ENCODE measurements at places on chromosomes 7 and 10.

- no peak for DNase-seq
These were observed 37.3 kb downstream of the NRCAM start for GRCh38 chr7:108418946-108419345.

DNA sequence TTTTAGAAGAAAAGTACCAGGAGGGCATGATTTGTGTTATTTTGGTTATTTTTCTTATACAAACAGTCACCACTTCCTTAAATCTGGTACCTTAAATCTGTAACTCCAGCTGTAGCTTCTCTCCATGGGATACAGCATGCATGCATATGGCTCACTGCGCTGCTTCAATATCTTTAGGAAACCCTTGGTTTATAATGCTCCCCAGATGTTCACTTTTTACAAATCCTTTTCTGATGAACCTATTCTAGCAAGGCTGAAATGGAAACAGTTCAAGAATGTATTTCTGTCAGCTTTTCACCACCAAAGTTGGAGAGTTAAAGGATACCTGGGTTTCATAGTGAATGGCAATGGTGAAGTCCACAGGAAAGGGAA, 50.9 kb downstream of the LAMB4 start:
- no peak for DNase-seq

DNA sequence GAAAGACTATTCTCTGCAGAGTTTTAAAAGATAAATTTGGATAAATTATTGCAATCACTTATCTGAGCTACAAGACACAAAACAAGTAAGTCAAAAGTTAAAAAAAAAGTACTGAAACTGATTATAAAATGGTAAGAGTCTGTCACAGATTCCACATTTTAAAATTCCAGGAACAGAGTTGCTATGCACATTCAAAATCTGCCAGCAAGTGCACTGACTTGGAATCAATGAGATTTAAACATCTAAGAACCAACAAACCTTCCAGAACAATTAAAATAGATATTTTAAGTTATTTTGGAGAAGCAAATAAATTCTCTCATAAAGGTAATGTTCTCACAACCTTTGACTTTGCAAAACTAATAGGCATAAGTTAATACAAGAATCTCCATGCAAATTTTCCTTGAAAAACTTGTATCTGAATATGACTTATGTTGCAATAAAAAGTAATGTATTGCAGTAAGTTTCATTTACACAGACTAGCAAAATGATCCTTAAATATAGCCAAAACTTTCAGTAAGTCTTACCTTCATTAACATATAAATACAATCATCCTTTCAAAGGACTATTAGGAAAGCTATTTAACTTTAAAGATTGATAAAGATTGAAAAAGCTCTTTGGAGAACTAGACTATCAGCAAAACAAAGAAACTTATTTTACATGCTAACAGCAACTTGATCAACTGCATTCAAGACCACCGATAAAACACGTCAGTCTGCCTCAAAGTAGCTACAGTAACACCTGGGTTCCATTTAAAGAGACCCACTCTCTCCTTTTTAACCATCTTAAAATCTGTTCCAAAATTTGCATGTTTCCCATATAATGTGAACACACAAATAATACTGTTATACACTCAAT, 4.4 kb downstream of the ETV1 start:
- no peak for DNase-seq

DNA sequence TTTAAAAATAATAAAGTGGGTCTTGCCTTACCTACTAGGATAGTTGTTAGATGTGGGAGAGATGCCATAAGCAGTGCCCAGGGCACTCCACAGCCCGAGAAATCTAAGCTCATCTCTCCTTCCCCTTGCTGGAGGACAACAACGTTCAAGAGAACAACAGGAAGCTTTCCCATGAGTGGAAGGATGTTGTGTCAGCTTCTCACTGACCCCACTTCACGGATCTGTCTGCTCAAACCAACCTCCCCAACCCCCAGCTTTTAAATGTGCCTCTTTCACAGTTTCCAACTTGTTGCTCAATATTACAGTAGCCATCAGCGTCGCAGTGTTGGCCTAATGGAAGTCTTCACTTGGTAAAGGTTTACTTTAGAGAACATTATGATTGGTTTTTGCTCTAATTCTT, 72.1 kb downstream of the PTPRE start:
- DNase-seq, result no peak

DNA sequence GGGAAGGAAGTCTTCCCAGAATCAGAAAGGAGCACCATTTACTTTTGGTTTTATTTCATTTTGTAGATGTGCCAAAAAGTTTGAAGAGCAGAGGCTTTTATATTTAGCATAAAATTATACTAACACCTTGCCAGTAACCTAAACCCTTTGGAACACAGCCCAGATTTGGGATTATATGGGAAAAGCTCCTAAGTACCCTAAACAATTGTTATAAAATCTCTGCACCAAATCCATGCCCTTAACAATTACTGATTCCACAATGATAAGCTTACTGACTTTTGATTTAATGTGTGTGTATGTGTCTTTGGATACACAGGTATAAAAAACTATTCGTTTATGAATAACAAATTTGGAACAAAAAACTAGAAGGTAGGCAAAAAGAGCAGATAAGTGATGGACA, 39.0 kb upstream of the TMEM229A start:
- no peak for DNase-seq

DNA sequence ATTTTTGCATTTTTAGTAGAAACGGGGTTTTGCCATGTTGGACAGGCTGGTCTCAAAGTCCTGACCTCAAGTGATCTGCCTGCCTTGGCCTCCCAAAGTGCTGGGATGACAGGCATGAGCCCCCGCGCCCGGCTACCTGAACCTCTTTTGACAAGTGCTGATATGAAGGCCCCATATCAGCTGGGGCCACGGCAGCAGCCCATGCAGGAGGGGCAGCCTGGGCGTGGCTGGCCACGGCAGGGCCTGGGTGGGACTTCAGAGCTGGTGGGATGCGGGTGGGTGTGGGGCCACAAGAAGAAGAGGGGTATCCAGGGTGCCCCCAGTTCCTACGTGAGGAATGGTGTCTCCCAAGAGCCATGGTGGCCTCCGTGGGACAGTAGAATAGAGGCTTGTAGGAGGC, 6.9 kb downstream of the LRRC27 start:
- no peak for DNase-seq

DNA sequence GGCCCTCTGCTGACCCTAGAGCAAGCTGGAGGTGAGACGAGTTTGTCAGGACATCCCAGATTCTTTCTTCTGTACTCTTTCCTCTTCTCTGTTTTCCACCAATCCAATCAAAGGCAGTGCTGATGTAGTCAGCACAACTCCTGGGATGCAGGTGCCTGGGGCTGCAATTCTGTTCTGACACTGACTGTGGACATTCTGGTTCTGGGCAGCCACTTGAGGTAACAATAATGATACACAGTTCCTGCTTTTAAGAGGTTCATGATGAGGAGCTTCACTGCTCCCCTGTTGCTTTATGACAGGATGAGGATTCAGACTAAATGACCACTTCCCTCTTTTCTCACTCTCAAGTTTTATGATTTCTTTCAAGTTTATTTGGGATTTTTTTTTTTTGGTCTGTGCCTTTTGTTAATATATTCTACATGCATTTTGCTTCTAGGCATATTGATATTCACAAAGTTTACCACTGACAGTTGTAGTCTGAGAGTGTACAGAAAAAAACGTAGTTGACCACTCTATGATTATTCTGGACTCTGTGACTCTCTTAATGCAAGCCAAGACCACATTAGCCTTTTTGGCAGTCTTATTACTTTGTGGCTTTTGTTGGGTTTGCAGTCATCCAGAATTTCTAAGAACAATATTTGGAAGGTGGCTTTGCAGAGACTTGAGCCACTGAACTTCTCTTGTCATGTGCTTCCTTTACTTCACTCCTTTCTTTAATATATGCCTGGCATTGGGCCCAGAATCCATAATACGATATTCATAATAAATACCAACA, 247.6 kb downstream of the AUTS2 start:
- DNase-seq, result no peak

GRCh38 chr7:42617071-42617765, 294.7 kb downstream of the C7orf25 start:
- no peak for DNase-seq

GRCh38 chr7:150322114-150322832, 882 bp upstream of the LRRC61 start:
- peak; percentile 48 for DNase-seq

DNA sequence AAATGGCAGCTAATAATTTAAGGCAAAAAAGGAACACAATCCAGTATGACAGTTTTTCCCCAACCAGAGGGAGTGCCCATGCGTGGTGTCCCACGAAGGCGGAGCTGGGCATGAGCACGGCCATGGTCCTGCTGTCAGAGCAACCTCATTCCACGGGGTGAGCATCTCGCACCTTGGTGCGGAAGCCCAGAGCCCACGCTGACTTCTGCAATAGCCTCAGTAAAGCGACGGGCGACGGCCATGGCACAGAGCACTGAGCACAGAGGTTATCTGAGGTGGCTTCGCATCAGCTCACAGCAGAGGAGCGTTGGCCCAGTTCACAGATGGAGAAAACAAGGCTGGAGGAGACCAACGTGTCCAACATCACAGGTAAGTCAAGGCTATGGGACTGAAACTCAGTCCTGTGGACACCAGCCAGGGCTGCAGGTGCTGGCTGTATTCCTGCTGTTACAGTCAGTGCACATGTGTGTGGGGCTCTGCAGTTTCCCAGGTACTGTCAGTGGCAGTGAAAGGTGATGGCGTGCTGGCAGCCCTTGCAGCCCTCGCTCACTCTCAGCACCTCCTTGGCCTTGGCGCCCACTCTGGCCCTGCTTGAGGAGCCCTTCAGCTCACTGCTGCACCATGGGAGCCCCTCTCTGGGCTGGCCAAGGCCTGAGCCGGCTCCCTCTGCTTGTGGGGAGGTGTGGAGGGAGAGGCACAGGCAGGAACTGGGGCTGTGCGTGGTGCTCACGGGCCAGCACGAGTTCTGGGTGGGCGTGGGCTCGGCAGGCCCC, 525.6 kb downstream of the PTPRN2 start:
- DNase-seq, result no peak

GRCh38 chr10:23174977-23175512, 17.1 kb upstream of the PTF1A start:
- DNase-seq, result no peak

- no peak for DNase-seq
These were observed 27.6 kb downstream of the ABCC2 start for GRCh38 chr10:99809931-99810615.

GRCh38 chr7:126501617-126502016, 751.1 kb downstream of the GRM8 start:
- DNase-seq, result no peak

GRCh38 chr10:112957640-112958092, 7.6 kb downstream of the TCF7L2 start:
- no peak for DNase-seq

DNA sequence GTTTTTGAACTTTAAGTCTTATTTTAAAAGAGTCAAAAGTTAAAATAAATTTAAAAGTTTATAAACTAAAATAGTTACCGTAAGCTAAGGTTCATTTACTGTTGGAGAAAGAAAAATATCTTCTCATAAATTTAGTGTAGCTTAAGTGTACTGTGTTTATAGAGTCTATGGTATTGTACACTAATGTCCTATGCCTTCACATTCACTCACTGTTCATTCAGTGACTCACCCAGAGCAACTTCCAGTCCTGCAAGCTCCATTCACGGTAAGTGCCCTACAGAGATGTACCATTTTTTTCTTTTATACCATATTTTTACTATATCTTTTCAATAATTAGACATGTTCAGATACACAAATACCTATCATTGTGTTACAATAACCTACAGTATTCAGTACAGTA, 97.6 kb downstream of the PTN start:
- no peak for DNase-seq

DNA sequence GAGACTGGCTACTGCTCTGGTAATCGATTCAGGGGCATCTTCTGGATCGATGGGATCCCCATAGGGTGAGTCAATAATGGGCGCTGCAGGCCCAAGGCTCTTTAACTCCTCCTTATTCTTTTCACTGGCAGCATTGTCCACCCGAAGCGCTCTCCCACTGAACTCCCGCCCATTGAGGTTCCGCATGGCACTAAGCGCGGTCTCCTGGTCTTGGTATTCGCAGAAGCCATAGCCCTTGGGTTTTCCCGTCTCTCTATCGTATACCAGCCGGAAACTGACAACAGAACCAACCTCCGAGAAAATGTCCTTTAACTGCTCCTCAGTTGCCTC, 285 bp downstream of the CSTF2T start:
- DNase-seq, result peak; percentile 15

DNA sequence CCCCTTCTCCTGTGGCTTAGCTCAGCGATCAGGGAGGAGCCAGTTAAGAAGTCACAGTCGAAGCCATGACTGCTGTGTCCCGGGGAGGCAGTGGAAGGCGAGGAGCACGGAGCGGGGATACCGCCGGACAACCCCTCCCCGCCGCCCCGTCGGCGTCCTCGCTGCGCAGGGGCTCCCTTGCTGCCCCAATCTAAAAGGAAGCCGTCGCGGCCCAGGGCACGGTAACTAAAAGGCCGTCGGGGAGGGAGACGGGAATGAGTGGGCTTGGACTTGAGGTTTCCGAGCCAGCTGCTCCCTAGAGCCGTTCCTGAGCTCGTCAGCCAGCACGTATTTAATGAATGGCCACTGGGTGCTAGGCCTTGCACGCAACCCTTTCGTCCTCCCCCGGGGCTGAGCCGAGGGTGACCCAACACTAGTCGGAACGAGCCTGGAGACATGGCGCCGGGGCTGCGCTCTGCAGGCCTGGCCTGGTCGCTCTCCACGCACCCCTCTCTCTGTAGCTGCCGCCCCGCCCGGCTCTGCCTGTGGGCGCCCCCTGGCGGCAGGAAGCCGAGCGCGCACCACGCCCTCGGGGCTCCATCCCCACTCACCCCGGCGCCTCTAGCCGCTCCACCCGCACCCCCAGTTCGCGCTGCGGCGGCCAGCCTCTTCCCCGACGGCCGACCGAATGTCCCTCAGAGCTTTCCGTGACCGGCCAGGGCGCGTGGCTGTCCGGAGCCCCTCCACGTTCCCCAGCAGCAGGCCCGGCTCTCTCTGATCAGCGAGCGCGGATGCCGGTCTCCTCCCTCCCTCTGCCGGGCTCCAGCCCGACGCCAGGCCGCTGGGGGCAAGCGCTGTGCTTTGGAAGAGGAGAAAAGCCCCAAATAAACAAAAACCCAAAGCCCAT, 29.3 kb upstream of the KCNK18 start:
- peak; percentile 65 for DNase-seq

DNA sequence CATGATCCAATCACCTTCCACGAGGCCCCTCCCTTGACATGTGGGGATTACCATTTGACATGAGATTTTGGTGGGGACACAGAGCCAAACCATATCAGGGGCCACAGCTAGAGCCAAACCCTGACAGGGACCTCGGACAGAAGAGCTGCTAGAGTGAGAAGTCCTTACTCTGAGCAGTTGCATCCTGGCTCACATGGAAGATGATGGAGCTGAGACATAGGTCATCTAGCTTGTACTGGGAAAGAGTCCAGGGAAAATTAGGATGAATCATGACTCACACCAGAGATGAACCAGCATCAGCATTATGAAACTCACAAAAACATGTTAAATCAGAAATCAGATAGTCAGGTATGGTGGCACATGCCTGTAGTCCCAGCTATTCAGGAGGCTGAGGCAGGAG, 12.8 kb upstream of the FMC1 start:
- DNase-seq, result no peak

GRCh38 chr10:126208726-126209302, 179.5 kb downstream of the ADAM12 start:
- DNase-seq, result no peak

GRCh38 chr7:471866-472639, 47.6 kb downstream of the PDGFA start:
- no peak for DNase-seq
